Esophagus squamous epithelium (tissue), 5 donors: ENCODE measurements at places on chromosomes 5 and 9.

DNA sequence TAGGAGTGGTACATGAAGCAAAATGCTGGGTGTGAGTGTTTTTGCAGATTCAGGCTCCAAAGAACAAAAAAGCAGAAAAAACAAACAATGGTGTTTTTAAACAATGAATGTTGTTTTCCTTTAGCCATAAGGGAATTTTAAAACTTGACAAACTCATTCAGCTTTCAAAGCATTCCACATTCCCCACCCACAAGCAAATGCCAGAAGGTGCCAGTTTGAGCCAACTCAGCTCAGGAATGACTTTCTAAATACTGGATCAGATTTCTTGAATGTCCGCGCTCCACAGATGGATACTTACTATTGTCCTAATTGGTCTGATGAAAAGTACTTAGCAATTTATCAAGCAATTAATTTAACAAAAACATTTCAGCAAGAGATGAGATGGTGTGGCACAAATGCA is 12.9 kb upstream of the MOB3B start:
- no peak for DNase-seq

DNA sequence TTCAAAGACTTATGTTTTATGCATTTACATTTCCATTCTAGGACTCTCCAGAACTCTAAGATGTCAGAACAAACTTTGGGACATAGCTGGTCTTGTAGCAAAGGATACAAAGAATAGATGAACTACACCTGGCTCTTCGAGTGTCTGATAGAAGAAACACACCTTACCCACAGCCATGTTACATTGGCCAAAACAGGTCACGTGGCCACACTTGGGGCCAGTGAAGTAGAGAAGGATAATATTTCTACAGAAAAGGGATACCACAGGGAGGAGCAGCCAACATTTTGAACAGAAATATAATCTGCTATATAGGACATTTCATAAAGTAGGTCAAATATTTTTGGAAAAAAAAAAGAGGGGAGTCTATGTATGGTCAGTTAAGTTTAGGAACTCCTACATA is 22.7 kb upstream of the LIFR start:
- DNase-seq, result no peak

- DNase-seq, result no peak
Measured at GRCh38 chr5:29853711-29854220, 1339.7 kb upstream of the CDH6 start.

DNA sequence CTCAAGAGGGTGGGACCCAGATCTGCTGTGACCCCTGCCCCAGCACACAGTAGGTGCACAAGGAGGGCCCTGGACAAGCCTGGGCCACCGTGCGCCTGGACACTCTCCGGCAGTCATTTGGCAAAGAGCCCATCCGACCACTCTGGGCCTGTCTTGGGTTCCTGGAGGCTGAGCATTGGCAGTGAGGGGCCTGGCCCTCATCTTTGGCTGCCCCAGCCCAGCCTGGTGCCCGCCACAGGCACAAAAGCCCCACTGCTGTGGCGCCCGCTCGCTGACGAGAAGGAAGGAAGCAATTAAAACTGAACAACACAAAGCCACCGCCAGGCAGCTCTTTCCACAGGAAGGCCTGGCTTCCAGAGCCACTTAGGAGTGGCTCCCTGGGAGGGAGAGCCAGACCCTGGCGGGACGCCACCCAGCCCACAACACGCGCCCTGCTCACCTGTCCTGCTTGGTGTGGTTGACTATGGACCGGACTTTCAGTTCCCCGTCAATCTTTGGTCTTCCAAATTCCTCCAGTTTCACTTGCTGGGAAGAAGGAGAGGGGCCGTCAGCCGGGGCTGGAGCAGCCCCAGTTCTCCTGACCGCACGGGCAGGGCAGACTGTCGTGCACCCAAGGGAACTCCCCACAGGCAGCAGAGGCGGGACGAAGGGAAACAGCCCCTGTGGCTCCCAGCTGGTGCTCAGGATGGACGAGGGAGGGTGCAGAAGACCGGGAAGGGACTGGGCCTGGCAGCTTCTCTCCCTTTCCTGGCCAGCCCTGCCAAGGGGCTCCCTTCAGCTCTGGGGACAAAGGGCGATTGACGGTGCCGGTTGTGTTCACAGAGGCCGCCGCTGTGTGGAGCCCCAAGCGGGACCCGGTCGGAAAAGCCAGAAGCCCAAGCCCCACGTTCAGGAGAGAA is 50.9 kb upstream of the SARDH start:
- no peak for DNase-seq

DNA sequence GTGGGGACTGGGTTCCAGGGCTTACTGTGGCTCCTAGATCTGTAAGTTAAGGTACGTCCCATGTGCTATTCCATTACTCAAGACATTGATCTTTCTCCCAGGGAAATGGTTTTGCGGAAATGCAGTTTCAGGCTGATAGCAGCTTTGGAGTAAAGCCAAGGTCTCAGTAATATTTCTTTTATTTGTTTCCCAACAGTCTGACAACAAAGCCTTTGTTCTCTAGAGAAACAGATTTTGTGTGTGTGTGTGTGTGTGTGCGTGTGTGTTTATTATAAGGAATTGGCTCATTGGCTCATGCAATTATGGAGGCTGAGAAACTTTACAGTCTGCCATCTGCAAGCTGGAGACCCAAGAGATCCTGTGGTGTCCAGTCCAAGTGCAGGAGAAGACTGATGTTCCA is 12.1 kb upstream of the POC5 start:
- DNase-seq, result no peak

DNA sequence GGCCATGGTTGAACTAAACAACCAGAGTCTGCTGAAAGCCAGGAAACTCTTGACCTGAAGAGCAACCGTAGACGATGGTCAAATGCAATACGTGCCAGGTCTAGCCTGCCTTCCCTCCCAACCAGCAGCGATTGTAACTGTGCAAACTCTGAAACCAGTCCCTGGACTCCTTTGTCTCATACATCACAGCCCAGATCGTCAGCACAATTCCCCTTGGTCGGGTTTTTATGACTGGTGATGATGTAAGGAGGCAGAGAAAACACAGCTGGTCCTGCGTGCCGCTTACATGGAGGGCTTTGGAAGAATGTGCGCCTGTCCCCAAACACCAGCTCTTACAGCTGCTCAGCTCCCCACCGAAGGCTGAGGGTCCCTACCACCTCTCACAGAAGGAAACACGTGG is 24.6 kb downstream of the SMIM23 start:
- DNase-seq, result no peak
